ENCODE measurements at places on chromosomes 3 and 15.

- DNase-seq: no peak
Measured at GRCh38 chr15:69940441-69941300, 157.0 kb downstream of the TLE3 start.

GRCh38 chr3:73661265-73661664 lies 36.5 kb upstream of the PDZRN3 start:
- DNase-seq: no peak

GRCh38 chr3:134430950-134431445 lies 54.8 kb downstream of the ANAPC13 start:
- no peak for DNase-seq

DNA sequence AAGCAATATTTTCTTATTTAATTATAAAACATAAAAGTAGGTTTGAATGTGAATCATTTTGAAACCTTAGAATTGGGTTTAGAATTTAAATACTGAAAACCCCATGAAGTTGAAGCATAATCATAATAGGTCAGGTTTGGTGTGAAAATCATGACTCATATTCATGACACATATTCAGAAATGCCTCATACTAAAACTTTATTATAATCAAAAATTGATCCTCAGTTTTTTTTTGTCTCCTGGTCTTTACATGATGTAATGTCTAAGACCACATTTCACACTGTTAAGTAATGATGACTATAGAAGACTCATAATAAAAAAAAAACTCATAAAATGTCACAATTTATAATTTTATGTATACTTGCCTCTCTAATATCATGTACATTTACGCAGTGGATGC lies 190.4 kb downstream of the FOXP1 start:
- DNase-seq: no peak

DNA sequence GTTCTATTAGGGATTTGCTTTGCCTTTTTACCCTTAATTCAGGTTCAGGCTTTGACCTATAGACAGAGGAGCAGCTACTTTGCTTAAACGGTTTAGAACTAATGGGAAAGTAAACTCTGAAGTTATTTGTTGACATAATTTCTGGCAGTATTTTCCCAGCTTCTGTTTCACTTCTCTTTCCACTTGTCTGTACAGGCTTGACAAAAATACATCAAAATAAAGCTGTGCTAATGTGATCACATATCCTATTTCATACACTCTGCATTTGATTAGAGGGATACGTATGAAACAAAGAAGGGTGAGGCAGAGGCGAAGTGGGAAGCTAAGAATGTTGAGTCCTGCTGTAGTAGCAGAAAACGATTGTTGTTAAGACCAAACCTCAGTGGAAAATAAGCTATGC lies 389.1 kb upstream of the RARB start:
- no peak for DNase-seq

DNA sequence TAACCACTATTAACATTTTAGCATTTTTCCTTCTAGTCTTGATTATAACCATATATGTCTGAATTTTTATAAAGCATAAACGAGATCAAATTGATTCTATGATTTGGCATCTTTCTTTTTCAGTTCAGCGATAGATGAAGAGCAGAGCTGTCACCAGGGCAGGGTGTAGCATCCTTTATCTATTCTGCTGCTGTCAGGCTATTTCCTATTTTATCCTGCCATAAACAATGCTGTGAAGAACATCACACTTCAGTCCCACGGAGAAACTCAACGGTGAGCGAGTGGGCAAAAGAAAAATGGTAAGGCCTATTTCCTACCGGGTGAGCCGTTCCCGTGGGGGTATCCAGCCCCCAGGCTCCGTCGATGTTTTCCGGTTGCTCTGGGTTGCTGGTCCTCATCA lies 15.5 kb downstream of the TMEM40 start:
- DNase-seq: no peak
